ENCODE measurements at places on chromosomes 4 and X.

- DNase-seq: no peak
These were observed 330.3 kb upstream of the BOD1L1 start for GRCh38 chr4:13957871-13958270.

- peak; percentile 38 for DNase-seq
These were observed 155.5 kb downstream of the PDGFRA start for GRCh38 chr4:54384563-54384962.

DNA sequence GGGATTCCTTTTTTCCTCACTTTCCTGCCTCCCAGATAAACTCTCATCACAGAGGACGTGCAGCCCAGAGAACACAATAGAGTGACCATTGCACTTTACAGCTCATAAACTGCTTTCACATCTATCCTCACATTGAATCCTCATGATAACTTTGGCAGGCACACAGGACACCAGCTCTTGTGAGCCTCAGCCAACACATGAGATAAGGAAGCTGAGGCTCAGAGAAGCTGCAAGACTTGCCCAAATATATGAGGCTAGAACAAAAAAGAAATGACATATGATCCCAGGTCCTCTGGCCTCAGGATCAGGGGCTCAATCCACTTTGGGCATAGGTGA is 85.0 kb upstream of the CPEB2 start:
- no peak for DNase-seq

GRCh38 chr4:54626113-54626512 is 31.6 kb upstream of the KIT start:
- DNase-seq: no peak

GRCh38 chrX:103210056-103210455 is 4.9 kb upstream of the BEX4 start:
- DNase-seq: no peak

- no peak for DNase-seq
These were observed 120.1 kb upstream of the MED14 start for GRCh38 chrX:40855411-40855810.

- no peak for DNase-seq
These were observed 428.0 kb downstream of the ZNF674 start for GRCh38 chrX:46117234-46117633.

GRCh38 chrX:56947699-56948098 is 47.6 kb downstream of the SPIN3 start:
- DNase-seq: no peak

DNA sequence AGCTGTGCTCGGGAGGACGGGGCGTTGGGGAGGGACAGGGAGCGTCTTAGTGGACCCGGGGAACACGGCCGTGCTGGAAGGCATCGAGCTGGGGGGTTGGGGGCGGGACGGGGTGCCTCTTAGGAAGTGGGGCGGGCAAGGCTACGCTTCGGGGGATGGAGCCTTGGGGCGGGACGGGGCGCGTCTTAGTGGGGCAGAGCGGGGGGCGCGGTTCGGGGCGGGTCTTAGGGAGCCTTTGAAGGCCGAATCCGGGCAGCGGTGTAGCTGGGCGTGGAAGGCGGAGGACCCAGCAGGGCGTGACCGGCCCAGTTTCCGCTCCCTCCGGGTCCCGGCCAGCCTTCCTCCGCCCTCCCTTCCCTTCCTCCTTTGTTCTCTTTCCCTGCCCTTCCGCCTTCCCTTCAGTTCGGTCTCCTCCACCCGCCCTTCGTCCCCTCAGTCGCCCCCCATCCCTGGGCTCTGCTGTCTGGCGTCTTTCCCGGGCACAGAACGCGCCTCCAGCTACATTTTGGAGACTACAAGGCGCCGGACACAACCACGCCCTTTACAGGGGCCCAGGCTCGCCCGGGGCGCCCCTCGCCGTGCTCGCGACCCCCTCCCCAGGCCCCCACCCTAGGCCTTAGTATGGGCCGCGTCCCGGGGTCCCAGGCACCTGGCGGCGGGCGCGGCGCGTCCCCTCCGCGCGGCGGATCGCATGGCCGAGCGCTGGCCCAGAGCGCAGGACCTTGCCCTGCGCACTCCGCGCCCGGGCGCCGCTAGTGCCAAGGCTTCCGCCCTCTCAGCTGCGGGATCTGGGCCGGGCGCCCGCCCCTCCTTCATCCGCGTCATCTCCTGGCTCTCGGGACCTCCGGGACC is at the start of gene ARSD:
ARSD (minus strand) TSS at position 757 of the 852 bp plus-strand sequence; CDS start at position 693, 64 bp downstream.
- DNase-seq: peak; percentile 65

DNA sequence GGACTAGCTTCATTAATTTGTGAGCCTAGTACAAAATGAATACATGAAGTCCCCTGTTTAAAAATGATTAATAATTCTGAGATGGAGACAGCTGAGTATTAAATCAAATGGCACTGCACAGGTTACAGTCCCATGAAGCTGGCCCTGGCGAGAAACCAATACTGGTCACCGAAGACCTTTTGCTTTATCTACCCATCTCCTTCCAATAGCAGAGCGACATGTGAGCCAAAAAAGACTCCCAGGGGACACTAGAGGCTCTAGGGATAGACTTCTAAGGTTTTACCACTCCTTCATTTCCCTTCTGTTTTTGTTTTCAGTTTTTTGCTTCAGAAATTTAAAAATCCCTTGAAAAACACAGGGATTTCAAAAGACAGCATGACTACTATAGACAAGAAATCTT is 97.0 kb upstream of the CCSER1 start:
- DNase-seq: no peak

DNA sequence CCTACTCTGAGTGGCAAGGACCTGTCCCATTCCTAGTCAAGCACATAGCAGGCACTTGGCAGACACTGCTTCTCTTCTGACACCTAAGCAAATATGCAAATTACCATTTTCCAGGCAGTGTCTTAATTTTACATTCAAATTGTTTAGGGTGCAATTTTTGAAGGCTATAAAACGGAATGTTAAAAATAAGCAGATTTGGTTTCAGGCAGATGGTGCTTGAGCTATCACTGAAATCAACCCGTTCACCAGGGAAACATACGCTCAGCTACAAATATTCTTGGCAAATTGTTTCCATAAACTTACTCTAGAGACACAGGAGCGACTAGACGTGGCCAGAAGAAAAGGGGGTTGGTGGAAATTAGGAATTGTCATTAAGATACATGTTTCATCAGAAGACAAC is 45.7 kb downstream of the BEND2 start:
- DNase-seq: no peak

DNA sequence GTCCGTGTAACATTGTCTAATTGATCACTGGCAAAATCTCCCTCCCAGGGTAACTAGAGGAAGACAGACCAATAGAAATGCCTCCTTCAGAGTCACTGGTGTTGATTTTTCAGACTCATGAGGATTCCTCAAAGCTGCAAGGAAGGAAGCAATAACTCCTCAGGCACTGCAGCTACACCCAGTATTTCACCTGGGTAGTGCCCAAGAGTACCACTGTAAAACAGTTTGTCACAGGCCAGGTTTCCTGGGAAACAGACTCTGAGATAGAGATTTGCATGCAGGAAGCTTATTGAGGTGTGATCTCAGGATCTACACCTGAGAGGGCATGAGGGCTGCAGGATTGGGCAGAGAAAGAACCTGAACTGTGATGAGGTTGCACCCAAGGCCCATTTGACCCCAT is 240.7 kb upstream of the ATP6AP2 start:
- DNase-seq: no peak

DNA sequence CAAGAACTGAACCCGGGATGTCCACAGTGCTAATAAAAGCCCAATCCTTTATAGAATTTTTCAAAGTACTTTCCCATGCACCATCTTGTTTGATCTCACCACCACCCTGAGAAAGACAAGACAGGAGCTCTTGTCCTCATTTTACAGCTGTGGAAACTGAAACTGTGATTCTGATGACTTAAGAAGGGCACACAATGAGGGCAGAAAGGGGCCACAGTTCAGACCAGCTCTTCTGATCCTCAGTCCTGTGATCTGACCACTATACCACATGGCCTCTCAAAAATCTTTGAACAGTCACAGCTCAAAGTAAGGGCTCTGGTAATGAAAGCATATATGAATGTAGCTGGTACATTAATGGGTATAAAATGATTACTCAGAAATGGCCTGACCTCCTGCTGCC is 127.3 kb upstream of the CPEB2 start:
- no peak for DNase-seq

DNA sequence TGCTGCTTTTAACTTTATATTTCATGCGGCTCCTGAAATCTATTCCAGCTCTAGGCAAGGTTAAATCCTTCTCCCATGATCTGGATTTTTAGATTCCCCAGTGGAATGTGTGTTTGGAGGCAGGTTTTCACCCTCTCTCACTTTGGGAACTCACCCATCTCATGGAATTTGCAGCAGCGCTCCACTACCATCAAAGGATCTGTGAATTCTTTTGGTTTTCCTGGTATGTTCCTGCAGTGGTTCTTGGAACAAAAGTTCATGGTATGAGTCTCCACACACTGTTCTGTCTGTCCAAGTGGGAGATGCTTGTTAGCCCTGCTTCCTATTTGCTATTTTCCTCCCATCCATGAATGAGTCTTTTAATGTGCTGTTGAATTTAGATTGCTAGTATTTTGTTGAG is 14.0 kb downstream of the APOOL start:
- DNase-seq: no peak

DNA sequence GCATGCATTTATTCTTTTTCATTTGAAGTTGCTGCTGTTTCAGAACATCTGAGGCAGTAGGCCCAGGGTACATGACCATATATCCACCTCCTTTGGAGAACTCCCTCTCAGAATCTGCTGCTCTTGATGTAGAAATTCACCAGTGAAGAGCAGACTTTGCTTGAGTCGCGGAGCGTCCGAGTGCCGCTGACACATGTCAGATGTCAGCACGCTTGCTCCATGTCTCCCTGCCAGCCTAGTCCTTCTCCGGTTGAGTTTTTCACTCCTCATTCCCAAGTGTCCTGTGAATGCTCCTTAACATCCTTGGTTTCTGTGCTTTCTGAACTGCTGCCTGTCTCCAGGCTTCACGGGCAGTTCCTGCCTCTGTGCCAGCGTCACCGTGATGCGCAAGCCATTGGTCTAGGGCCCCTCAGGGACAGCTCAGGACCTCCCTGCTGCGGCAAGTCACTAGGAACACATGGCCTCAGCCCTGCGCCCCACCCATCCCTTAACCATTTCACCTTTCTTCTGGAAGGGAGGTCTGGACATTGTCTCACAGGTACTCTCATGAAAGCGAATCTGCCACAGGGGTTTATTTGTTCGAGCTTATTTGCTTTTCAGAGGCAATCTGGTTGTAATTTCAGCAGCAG is 93.1 kb upstream of the RBPJ start:
- no peak for DNase-seq

GRCh38 chr4:181416966-181417365 is 826.2 kb upstream of the TENM3 start:
- no peak for DNase-seq

DNA sequence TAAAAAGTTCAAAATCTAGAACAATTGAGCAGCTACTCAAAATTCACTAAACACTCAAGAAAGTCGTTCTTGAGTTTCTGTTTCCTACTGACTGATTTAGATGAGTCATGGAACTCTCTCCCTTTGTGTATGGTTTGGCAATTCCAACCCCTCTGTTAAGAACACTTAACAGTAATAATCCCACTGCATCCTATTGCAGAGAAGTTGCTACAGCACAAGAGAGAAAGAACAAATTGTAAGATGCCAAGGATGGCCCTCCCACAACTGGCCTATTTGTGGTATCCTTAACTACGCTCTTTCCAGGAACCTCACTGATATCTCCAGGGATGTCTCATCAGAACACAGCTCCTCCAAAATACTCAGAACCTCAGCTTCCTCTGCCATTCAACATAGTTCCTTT is 701.8 kb upstream of the TENM3 start:
- DNase-seq: no peak

- no peak for DNase-seq
These were observed 54.2 kb downstream of the MOSPD2 start for GRCh38 chrX:14927401-14927800.

- DNase-seq: no peak
These were observed 89.8 kb downstream of the RTL9 start for GRCh38 chrX:110448459-110448858.

DNA sequence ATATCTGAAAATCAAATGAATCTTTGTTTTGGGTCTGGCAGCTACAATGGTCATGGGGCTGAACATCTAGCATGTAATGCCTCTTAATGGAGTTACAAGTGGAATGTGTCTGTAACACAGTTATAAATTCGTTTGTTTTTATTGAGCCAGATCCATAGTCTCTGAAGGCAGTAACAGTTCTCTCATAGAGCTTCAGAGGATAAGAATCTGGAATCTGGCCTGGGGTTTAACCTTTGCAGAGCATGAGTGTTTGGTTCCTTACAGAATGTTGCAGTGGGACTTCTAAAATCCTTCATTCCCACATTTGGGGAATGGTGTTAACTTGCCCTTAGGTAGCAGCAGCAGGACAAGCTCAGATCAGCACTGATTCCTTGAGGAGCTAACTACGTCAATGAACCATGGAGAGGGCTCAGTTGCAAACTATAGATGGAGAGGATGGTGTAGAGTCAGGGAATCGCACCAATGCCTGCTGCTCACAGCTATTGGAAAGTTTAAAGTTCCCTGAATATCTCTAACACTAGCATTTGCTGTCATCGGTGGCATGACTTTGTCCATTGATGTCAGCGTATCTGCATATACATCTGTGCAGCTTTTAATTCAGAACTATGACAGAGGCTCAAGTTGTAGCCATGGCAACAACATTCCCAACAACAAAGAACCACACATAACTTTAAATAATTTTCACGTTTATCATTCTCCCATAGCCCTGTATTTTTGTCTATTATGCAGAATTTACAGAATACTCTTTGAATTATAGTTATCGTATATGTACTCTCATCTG is 72.2 kb downstream of the RASGEF1B start:
- no peak for DNase-seq

- DNase-seq: no peak
These were observed 47.7 kb upstream of the SORCS2 start for GRCh38 chr4:7144374-7145290.

GRCh38 chrX:23854945-23855344 is 52.8 kb downstream of the APOO start:
- DNase-seq: no peak

DNA sequence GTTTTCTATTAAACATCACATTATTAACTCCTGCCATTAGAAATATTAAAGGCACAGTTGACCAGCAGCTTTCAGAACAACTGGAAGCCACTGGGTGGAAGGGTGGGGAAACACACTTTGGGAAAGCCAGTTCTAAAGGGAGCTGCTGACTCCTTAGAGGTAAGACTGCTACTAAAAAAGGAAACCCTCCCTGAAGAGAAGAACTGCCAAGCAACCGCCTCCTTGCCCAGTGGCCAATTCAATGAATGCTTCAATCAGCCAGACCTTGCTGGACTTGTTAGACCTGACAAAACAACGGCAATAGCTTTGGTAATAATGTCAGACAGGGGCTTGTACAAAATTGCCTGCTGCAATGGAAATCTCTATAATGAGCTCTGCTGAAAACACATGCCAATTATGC is 15.6 kb downstream of the OPHN1 start:
- DNase-seq: no peak

GRCh38 chr4:113849771-113850170 is 88.2 kb upstream of the CAMK2D start:
- DNase-seq: no peak

GRCh38 chrX:30875957-30876356 is 13.1 kb downstream of the TAB3 start:
- DNase-seq: no peak

DNA sequence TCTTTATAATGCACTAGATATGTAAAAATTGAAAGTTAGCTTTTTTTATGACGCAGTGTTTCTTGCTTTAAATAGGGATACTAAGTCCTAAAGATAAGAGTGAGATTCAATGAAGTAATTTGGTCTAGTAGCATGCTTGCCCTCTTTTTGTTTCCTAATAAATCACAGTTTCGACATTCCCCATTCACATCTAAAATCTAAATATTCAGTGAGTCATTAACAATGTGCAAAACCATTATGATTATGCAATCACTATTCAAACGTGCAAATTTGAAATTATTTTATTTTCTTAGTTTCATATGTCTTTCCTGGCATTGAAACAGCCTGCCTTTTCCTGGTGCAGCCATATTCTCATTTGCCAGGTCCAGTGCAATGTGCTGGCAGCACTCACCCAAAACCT is 1350.5 kb upstream of the PABPC4L start:
- no peak for DNase-seq
